ENCODE measurements at places on chromosomes 6 and 20.

DNA sequence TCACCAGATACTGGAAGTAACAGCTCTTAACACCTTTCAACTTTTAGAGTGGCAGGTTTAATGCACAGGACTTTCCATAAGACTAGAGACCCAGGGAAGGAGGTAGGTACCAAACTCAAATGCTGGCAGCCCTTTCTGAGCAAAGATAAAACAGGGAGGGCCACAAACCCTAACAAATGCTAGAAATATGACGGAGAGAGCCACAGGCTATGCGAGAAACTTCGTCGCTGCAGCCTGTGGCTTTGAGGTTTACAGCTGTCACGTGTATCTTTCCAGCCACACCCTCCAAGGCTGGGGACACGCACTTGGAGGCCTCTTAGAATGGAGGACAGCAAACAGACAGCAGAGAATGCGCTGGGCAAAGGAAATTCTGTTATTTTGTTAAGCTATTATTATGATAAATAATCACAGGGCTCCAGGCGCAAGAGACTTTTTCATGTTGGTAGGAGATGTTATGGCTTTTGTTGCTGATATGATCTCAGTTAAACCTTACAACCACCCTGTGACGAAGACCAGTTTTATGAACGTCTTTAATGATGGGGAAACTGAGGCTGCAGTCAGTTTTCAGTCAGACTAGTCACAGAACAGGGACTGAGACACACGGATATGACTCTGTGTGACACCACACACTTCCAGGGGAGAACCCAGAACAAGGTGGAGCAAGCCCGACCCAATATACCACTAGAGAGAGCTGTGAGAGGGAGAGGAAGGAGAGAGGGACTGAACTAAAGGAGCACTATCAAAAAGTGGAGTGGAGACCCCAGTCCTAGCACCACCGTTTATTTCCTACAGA, 2.0 kb downstream of the TRAM2 start:
- no peak for DNase-seq

DNA sequence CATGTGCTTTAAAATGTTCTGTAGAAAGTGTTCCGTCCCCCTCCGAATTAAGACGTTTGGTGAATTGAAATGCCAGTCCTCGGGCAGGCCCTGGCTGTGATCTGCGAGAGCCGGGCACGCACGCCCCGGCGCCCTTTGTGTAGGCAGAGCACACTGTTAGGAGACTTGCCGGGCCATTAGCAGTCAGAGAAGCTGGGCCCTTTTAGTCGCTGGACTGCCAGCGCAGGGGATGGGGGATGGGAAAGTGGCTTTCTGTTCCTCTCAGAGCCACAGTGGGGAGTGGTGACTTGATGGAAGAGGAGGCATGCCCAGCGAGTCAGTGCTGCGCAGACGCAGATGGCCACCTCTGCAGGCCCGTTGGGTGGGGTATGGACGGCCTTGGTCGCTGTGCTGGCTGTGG, 2.2 kb downstream of the PPP1R3G start:
- no peak for DNase-seq

DNA sequence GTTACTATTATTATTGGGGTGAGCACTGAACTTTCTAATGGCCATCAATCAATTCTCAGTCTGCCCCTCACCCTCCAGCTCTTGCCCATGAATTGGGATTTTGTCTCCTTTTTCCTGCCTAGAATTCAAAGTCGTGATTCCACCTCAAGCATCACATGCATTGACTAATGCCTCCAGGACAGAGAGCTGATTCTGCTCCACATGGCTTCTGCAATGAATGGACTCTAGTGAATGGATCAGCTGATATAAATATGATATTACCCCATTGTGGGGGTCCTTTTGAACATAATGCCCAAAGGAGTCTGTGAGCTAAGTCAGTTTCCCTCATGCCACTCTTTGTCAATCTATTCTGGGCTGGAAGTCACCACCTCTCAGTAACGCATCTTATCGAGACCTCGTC, 126.4 kb downstream of the OPN5 start:
- DNase-seq: no peak

- peak; percentile 18 for DNase-seq
Measured at GRCh38 chr6:112563368-112563767, 216.2 kb downstream of the RFPL4B start.

DNA sequence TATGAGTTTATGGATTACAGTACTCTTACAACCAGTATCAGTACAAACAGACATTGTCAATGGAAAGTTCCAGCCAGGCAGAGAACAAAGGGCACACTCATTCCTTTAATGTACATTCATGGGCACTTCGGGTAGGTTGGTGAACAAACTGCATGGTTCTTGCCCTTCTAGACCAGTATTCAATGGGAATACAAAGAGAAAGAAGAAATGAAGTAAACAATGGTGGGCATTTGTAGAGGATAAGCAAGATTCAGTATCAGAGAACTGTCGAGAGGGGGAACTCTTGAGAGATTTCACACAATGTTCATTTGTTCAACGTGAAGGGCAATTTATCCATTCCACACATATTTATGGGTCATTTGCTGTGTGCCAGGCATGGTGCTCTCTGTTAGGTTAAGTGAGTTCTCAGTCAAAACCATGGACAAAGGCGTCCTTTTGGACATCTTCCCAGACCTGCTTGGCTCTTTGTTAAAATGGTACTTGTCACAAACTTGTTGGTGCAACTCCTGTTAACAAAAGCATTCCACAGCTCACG, 714.8 kb downstream of the DHX35 start:
- DNase-seq: peak; percentile 42

DNA sequence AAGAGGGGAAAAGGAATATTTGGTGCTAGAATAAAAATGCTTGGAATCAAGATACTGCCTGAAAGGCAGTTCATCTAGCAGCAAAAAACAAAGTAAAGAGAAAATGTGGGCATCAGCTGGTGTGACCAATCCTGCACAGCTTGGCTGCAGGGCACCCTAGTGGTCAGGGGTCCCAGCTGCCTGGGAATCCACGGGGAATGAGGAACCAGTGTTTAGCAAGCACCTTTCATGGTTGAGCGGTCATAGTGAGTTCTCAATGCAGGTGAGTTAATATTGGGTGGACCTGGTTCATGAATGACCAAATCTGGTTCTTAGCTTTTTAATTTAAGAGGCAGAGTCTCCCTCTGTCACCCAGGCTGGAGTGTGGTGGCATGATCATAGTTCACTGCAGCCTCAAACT, 53.3 kb downstream of the CAP2 start:
- DNase-seq: no peak

All from bronchial epithelial cell (primary cell).